ENCODE measurements at places on chromosomes 3 and 15.

GRCh38 chr3:49523756-49524747 is 30.2 kb upstream of the BSN start:
- DNase-seq = no peak

- no peak for DNase-seq
These were observed 137.9 kb downstream of the SSR3 start for GRCh38 chr3:156416846-156417558.

- DNase-seq = no peak
These were observed 42.0 kb downstream of the WWTR1 start for GRCh38 chr3:149615731-149616221.

DNA sequence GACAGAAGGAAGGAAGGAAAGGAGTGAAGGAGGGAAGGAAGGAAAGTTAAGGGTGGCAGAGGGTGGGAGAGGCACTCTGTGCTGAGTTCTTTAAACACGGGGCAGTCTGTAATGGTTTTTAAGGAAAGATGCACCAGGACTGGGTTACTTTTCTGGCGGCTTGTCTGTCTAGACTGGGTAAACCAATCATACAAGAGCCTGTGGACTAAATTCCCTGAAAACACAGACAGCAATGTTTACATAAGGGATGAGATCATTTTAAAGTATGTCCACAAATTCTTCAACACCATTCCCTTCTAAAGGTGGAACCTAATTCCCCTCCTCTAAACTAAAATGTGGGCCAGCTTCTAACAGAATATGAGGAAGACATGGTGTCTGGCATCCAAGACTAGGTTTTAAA is 235.5 kb upstream of the IGF1R start:
- no peak for DNase-seq

DNA sequence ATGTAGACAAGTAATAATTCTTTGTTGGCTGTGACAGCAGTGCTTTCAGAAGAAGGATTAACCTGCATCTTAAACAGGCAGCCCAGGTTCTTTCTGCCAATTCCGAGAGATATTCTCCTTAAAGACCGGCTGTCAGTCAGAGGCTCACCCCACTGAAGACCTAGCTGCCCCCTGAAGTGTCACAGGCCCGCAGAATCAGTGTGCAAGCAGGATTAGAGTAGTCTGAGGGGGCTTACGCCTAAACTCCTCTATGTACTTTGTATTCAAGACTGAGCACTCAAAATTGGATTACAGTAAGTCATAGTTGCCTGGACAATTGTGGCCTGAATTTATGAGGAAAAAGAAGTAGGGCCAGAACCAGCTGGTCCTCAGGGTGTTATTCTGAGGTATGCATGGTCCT is 342.9 kb downstream of the CLSTN2 start:
- DNase-seq = no peak

GRCh38 chr3:59535791-59536221 is 486.0 kb upstream of the CFAP20DC start:
- no peak for DNase-seq

GRCh38 chr3:152272771-152273242 is 4.1 kb downstream of the MBNL1 start:
- DNase-seq = no peak

- no peak for DNase-seq
These were observed 89.1 kb upstream of the ALCAM start for GRCh38 chr3:105277656-105278055.

GRCh38 chr3:187943677-187944389 is 198.6 kb upstream of the BCL6 start:
- no peak for DNase-seq

DNA sequence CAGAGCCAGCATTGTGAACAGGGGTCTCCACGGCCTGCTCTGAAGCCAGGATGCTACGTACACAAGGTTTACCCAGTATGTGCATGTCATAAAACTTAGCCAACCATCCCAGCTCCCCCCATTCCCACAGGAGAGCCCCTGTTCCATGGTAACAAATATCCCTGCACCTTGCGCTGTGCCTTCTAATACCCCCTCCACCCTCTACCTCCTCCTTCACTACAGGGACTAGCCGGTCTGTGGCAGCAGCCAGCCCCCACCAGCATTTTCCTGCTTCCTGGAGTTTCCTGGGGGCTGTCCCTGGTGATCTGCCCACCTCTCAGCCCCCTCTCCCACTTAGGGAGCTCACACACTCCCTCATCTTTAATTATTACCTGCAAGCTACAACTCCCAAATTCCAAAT is 20.4 kb downstream of the ACSBG1 start:
- DNase-seq = no peak

DNA sequence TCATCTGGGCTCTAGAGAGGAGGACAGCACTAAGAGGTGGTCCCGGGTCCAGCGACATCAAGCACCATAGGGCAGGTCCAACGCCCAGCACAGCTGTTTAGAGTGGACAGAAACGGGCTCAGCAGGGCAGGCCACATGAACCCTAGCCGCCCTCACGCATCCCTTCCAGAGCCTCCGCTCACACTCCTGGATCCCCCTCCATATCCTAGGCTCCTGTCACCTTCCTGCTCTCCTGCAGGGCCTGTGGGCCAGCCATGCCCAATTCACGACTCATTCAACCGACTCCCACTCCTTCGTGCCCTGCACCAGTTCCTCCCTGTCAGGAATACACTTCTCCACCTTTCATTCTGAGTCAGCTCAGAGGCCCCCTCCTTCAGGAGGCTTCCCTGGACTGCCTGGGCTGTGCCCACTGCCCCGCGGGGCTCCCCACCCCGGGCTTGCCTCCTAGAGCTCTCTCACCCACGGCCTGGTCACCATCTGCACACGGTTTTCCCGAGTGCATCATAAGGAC is 90.2 kb downstream of the LINGO1 start:
- peak; percentile 61 for DNase-seq

DNA sequence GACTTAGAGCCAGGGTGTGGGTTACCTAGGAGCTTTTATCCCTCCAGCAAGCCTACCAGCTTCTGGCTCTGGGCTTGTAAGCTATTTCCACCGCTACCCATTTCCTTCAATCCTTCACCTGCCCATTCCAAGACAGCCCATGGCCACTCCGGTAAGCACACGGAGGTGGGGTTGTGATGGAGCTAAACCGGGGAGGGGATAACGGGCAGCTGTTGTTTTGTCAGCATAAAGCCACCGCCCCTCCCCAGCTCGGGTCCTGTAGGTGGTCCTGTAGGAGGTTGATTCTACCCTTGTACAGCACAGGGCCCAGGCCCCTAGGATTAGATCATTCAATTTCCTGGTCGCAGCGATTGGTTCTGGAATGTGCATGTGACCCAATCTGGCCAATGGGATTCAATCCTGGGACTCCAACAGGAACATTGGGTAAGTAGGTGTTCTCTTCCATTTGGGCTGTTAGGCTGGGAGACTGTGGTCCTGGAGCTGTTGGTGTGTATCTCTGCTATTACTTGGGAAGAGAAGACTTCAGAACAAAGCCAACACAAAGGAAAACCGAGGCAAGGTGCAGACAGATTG is 150.6 kb downstream of the RAB11A start:
- DNase-seq = no peak

DNA sequence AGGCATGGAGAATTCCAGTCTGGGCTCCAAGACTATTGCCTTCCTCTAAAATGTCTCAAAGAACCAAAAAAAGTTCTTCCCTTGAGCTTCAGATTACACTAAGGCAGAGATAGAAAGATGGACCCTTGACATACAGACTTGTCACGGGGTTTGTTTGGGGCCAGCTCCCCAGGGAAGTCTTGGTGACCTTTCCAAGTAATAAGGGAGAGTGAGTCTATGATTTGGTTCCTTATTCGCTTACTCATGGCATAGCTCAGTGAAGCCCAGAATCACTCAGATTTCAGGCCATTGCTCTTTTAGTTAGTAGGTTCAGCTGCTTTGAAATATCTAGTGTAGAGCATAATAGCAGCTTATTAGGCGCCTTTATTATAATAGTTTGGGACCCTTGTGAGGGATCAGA is 90.3 kb downstream of the PLCL2 start:
- DNase-seq = no peak

DNA sequence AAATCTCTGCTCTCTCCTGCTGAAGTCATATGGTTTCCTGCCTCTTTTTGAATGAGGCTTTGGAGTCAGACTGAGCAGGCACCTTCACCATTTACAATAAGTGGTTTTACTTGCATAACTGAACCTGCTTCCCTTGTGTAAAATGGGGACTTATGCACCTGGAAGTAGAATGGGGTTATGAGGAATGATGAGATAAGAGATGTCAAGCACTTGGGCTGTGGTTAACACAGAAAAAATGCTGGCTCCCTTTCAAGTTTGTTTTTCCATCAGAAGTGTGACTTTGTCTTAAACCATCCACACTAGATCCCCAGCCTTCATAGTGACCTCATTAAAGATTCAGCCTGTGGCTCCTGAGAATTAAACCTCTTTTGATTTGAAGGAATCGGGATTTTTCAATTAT is 5.2 kb downstream of the EXOSC7 start:
- DNase-seq = no peak

GRCh38 chr3:53234841-53235232 is 21.0 kb downstream of the TKT start:
- DNase-seq = no peak

GRCh38 chr3:108130701-108131474 is 40.1 kb upstream of the CD47 start:
- no peak for DNase-seq

DNA sequence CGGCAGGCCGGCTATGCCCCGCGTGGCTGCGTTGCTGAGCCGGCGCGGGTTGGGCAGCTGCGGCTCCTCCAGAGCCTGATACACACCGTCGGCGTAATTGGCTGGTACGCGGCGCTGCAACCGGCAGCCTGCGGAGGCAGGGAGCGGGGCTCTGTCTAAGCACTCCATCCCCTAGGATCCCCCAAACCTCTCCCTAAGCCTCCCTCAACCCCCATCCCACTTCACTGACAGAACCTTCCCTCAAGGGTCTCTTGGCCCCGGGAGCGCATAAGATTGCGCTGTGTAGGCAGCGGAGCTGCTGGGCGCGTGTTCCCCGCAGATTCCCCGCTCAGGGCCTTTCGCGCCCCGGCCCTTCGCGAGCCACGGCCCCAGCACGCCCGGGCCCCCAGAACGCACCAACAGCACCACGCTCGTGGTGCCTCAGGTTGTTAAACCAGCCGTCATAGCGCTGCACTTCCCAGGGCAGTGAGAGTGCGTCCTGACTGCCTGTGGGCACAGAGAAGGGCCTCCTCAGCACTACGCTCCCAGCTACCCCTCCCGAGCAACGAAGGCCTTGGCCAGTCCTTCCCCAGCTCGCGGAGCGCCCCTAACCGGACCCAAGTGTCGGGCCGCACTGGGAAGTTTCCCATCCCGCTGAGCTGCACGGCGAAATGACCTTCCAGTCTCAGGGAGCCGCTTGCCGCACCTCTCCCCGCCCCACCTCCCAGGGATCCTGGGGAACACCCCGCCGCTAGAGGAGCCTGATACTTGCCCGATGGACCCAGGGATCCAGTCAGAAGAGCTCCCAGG is 1.2 kb downstream of the DUOX2 start:
- DNase-seq = no peak

GRCh38 chr3:169701457-169701856 is 37.9 kb upstream of the MECOM start:
- DNase-seq = no peak

- DNase-seq = no peak
These were observed 183.3 kb downstream of the PDE8A start for GRCh38 chr15:85164841-85165466.

- DNase-seq = no peak
These were observed 8.3 kb downstream of the TRIM42 start for GRCh38 chr3:140686128-140686527.

DNA sequence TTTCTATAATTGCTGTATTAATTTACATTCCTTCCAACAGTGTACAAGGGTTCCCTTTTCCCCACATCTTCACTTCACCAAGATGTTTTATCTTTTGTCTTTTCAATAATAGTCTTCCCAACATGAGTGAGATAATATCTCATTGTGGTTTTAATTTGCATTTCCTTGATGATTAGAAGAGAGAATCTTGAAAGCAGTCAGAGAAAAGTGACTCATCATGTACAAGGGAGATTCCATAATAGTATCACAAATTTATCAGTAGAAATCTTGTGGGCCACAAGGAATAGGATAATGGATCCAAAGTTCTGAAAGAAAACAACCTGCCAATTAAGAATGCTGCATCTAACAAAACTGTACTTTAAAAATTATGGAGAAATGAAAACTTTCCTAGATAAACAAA is 189.3 kb downstream of the NECTIN3 start:
- DNase-seq = no peak

- no peak for DNase-seq
These were observed 23.4 kb upstream of the PLOD2 start for GRCh38 chr3:146184241-146185015.

GRCh38 chr3:71891483-71891882 is 106.5 kb upstream of the PROK2 start:
- no peak for DNase-seq

DNA sequence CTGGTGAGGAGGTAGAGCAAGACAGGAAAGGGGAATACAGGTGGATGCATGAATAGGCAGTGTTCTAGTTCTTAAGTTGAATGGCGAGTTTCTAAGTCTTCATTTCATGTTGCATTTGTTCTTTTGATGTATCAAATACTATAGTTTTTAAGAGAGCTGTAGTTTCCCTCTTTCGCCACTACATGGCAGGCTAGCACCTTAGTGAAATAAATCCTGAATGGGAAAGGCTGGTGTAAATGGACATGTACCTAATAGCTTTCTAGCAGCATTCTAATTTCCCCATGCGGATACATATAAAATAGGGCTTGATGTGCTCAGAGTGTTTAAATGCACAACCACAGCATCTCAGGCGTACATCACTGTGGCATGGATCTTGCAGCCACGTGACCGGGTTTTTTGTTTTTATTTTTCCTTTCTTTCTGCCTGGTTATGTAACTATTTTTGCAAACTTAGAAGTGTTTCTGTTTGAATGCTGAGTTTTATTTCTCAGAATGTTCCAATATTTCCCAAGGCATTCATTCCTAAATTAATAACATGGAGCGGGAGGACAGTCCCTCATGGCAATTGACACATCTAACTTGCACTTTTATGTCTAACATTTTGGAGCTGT is 23.5 kb upstream of the CLN6 start:
- DNase-seq = no peak

DNA sequence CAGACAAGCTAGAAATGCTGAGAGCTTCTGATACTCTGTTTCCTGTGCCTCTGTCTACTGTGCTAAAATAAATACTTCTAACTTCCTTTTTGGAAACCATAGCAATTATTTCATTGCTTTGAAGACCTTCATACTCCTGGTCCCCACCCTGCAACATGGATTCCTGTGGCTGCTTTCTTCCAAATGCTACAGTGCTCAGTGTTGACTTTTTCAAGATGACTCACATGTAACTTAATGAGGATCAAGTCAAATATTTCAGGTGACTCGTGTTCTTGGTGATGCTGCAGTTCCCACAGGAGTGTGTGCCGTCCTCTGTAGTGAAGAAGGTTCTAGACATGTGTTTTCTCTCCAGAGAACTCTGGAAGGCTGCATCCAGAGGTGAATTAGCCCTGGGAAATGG is 288.6 kb downstream of the CLSTN2 start:
- DNase-seq = no peak
